Stomach (tissue), 19 donors: ENCODE measurements at places on chromosomes 6 and 20. TPM values are rescaled to one million over a fixed set of nuclear protein-coding genes. Genes with fewer than 3 reads are reported as not detected.

BPIFB2 gene
- total RNA-seq = not detected

SMLR1 gene
- total RNA-seq = not detected

TTLL9 gene
- 0.18 TPM for total RNA-seq

RIMS4 gene
- total RNA-seq = 1.3 TPM

C6orf141 gene
- not detected for total RNA-seq

- peaks cover 5% of the 10 kb centered on the region for H3K36me3 ChIP-seq
- H3K4me1 ChIP-seq = peaks cover 43% of the 10 kb centered on the region
- peak overlapping the region; percentile 59 for H3K27ac ChIP-seq
- no peak overlapping the region for H3K4me3 ChIP-seq
- no peaks in the 10 kb centered on the region for H3K27me3 ChIP-seq
Measured at GRCh38 chr20:63898882-63899558, 4.1 kb downstream of the DNAJC5 start.

DNA sequence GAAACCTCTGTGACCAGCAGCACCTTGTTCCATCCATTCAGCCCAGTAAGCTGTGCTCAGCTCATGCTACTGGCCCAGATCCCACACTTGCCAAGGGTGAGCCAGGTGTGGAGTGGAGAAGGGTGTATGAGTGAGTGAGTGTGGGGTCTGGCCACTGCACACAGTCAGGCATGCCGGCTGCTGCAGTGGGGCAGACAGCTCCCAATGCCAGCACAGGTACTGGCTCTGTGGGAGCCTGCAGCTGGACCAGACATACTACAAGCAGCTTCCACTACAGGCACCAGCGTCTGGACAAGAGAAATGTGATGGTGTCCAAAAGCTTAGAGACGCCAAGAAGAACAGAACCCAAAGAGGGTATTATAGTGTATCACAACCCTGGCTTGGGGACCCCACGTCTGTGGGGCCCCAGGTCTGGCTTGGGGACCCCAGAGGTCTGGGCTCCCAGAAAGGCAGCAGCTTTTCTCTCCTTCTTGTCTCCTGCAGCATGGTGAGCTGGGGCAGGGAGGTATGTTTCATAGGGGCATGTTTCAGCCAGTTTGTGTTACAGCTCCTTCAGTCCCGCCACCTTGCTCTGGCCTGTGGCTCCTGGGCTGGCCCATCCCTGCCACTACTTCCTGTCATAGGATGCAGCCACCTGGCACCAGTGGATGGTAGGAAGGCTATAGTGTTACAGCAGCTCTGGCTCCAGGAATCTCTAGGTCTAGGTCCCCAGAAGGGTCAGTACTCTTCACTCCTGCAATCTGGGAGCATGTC is 152.4 kb upstream of the HSF2 start:
- no peak overlapping the region for H3K4me3 ChIP-seq
- no peak overlapping the region for H3K27ac ChIP-seq
- DNase-seq = no peak
- no peaks in the 10 kb centered on the region for H3K27me3 ChIP-seq

- no peak for DNase-seq
- H3K36me3 ChIP-seq = no peaks in the 10 kb centered on the region
- no peaks in the 10 kb centered on the region for H3K4me1 ChIP-seq
- H3K27me3 ChIP-seq = no peaks in the 10 kb centered on the region
- H3K4me3 ChIP-seq = no peak overlapping the region
Measured at GRCh38 chr20:40652441-40652987, 36.5 kb downstream of the MAFB start.

GRCh38 chr6:30544666-30545272 is 11.5 kb downstream of the GNL1 start:
- H3K4me1 ChIP-seq = peaks cover 25% of the 10 kb centered on the region
- no peak for DNase-seq
- H3K27me3 ChIP-seq = no peaks in the 10 kb centered on the region
- H3K36me3 ChIP-seq = peaks cover 43% of the 10 kb centered on the region

GRCh38 chr6:147566244-147566898 is 57.9 kb downstream of the SAMD5 start:
- H3K27ac ChIP-seq = no peak overlapping the region
- no peak overlapping the region for H3K4me3 ChIP-seq
- H3K27me3 ChIP-seq = no peaks in the 10 kb centered on the region

- H3K36me3 ChIP-seq = peaks cover 29% of the 10 kb centered on the region
- no peak overlapping the region for H3K4me3 ChIP-seq
- H3K27me3 ChIP-seq = no peaks in the 10 kb centered on the region
- DNase-seq = no peak
- no peak overlapping the region for H3K27ac ChIP-seq
- H3K4me1 ChIP-seq = no peaks in the 10 kb centered on the region
Measured at GRCh38 chr6:37396571-37397180, 36.3 kb upstream of the CMTR1 start.

- H3K27ac ChIP-seq = no peak overlapping the region
- H3K27me3 ChIP-seq = no peaks in the 10 kb centered on the region
- peaks cover 84% of the 10 kb centered on the region for H3K36me3 ChIP-seq
- DNase-seq = no peak
- peaks cover 33% of the 10 kb centered on the region for H3K4me1 ChIP-seq
Measured at GRCh38 chr20:63934271-63935068, 21.7 kb downstream of the UCKL1 start.

- no peak for DNase-seq
- H3K4me3 ChIP-seq = no peak overlapping the region
Measured at GRCh38 chr20:40925829-40926510, 102.7 kb upstream of the TOP1 start.

DNA sequence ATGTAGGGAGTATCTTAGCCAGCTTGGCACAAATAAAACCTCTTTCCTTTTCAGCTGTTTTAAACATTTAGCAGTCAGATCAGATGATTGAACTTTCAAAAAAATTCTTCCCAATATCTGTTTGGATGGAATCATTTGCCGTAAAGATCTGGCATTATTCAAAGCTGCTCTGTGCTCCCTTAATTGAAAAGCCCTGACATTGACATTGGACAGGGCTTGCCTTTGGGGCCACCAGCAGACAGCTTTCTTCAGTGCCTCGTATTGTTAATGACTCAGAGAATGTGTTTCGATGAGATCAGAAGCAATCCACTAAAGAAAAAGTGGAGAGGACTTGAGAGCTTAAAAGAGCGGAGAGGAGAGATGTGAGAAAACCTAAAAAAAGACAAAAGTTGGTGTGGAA is 343.5 kb downstream of the NRN1 start:
- no peaks in the 10 kb centered on the region for H3K36me3 ChIP-seq
- no peaks in the 10 kb centered on the region for H3K27me3 ChIP-seq
- H3K4me3 ChIP-seq = no peak overlapping the region
- H3K4me1 ChIP-seq = peaks cover 8% of the 10 kb centered on the region
- DNase-seq = no peak
- H3K27ac ChIP-seq = no peak overlapping the region

DNA sequence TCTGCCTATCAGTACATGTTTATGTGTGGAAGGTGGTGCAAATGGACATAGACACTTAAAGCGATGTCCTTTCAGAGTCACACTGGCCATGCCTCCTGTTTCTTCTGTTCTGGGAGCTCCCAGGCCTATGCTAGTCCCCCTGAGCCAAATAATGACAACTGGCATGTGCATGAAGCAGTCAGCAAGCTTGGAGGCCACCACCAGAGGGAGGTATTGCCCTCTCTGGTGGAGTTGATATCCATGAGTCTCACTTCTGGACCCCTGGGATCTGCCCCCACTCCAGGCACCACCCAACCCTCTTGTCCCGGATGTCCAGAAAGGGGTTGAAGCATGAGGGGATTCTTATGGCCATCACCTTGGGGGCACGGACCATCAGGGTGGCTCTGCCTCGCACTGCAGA is 172.2 kb downstream of the AIG1 start:
- no peaks in the 10 kb centered on the region for H3K36me3 ChIP-seq
- peak; percentile 30 for DNase-seq
- H3K4me1 ChIP-seq = no peaks in the 10 kb centered on the region

DNA sequence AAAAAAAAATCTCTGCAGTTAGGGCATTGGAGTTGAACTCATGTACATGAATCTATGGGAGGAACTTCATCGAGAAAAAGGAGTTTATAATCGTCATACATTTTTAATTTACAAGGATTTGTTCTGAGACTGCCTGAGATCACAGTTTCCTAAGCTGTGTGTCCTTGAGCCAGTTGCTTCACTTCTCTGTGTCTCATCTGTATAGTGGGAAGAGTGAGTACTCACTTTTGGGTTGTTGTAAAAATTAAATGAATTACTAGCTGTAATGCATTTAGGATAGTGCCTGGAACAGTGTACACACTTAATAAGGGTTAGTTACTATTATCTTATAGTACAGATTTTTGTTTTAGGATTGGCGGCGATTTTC is 42.5 kb downstream of the EYA2 start:
- H3K27me3 ChIP-seq = peaks cover 18% of the 10 kb centered on the region
- no peak overlapping the region for H3K4me3 ChIP-seq
- no peak overlapping the region for H3K27ac ChIP-seq
- H3K4me1 ChIP-seq = no peaks in the 10 kb centered on the region
- DNase-seq = no peak

DNA sequence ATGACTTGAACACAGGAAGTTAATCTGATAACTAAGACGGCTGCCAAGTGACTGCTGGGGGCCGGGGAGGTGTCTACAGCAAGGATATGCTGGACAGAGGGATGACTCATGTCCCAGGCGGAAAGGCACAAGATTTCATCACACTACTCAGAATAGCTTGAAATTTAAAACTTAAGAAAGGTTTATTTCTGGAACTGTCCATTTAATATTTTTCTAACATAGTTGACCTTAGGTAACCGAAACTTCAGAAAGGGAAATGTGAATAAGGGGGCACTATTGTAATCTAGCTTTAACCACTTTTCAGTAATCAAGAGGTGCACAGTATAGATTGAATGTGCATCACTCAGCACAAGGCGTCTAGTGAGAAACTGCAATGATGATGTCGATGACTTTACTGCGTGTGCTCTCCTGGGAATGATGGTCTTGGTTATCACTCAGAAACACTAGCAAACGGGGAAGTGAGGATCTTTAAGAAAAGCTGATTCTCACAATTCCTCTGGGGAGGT is 171.5 kb downstream of the QKI start:
- no peak for DNase-seq
- H3K36me3 ChIP-seq = no peaks in the 10 kb centered on the region
- H3K27me3 ChIP-seq = no peaks in the 10 kb centered on the region
- H3K4me3 ChIP-seq = no peak overlapping the region

DNA sequence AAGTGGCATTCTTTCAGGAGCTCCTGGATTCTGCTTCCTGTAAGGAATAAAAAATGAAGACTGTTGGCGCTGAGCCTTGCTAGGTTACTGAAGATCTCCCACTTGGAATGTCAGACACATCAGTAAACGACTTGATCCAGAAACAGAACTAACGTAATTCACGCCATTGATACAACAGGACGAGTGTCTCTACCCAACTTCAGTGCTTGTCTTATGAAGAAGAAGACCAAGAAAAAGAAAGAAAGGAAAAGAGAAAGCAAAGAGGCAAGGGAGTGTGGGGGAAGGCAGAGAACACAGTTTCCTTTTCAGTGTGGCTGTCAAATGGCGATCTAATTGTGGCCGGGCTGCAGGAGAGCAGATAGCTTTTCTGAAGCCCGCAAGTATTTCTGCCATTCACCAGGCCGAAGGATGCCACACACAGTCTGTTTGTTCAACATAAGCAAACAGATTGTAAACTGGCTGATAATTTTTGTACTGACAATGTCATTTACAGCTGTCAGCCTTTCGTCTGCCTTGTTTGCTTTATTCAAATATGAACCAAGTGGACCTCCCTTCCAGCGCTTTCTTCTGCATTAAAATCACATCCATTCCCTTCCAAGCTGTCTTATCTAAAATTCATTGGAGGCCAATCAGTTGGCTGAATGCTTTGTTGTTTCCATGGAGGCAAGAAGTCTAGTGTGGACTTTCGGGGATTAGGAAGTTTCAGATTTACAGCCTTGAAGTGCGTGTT is 180.6 kb downstream of the FOXA2 start:
- no peaks in the 10 kb centered on the region for H3K36me3 ChIP-seq
- peak; percentile 55 for DNase-seq
- H3K4me3 ChIP-seq = peak overlapping the region; percentile 33
- H3K27me3 ChIP-seq = no peaks in the 10 kb centered on the region

DNA sequence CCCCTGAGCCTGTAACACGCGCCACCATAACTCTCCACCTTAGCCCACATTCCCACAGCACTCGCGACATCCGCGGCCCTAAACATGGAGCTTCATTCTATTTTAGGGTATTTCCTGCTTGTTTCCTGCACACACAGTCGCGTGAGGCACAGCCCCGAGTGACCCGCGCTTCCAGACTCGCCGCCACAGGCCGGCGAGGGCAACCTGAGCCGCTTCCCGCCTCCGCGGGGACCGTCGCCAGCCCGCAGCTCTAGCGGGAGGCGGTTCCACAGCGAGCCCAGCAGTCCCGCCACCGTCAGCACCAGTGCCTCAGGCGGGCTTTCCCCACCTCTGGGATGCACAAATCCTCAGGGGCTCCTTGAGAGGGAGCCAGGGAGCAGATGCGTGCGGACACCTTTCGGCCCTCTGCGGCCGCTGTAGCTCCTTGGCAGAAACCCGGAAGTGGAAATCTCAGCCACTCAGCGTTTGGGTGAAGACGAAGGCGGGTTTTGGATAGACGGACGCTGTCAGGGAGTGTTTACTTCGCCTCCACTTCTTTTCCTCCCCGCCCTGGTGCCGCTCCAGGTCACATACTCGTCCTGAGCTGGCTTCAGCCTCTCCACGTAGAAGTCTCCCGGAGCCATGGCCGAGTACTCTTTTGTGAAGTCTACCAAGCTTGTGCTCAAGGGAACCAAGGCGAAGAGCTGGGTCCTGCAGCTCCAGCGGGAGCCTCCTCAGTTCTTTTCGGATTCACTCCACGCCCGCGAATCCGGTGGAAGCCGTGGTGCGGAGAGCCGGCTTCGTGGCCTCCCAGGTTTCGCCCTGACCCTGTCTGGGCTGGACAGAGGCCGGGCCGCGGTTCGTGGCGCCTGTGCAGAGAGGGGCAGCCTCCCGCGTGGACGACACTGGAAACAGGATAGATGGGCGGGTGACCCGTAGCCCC is 2177.4 kb upstream of the DEFB115 start:
- H3K27ac ChIP-seq = no peak overlapping the region
- no peaks in the 10 kb centered on the region for H3K4me1 ChIP-seq
- no peaks in the 10 kb centered on the region for H3K36me3 ChIP-seq
- H3K4me3 ChIP-seq = peak overlapping the region; percentile 41
- DNase-seq = no peak

DNA sequence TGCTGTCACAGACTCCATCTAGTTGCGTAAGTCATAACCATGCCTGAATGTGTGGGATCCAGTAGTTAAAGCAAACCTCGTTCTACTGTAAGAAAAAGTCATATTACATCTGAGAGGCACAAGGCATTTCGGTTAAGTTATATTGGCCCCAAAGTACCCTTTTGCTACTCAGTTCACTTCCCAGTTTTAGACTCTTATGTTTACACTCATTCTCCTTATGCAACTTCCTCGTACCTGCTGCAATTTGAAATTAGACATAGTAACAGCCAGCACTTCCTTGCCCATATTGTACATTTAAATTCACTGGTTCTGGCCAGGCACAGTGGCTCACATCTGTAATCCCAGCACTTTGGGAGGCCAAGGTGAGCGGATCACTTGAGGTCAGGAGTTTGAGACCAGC is 37.0 kb downstream of the PEX7 start:
- H3K27ac ChIP-seq = no peak overlapping the region
- no peaks in the 10 kb centered on the region for H3K27me3 ChIP-seq
- no peak overlapping the region for H3K4me3 ChIP-seq
- H3K36me3 ChIP-seq = peaks cover 12% of the 10 kb centered on the region
- no peaks in the 10 kb centered on the region for H3K4me1 ChIP-seq
- DNase-seq = no peak

GRCh38 chr6:24744911-24745310 is 26.0 kb upstream of the C6orf62 start:
- H3K27ac ChIP-seq = no peak overlapping the region
- DNase-seq = no peak
- H3K4me3 ChIP-seq = no peak overlapping the region
- H3K27me3 ChIP-seq = no peaks in the 10 kb centered on the region
